Activated gamma-delta T cell treated with anti-CD3 and anti-CD28 coated beads, Interleukin-2, amount 50 U/mL, for 16 hours (primary cell): ENCODE measurements at places on chromosomes 16 and 17.

- no peak for DNase-seq
These were observed 78.1 kb upstream of the GNAO1 start for GRCh38 chr16:56113223-56113622.

- no peak for DNase-seq
These were observed 481.9 kb upstream of the ERCC4 start for GRCh38 chr16:13438064-13438463.

- no peak for DNase-seq
These were observed 83.6 kb downstream of the KSR1 start for GRCh38 chr17:27539794-27540317.

DNA sequence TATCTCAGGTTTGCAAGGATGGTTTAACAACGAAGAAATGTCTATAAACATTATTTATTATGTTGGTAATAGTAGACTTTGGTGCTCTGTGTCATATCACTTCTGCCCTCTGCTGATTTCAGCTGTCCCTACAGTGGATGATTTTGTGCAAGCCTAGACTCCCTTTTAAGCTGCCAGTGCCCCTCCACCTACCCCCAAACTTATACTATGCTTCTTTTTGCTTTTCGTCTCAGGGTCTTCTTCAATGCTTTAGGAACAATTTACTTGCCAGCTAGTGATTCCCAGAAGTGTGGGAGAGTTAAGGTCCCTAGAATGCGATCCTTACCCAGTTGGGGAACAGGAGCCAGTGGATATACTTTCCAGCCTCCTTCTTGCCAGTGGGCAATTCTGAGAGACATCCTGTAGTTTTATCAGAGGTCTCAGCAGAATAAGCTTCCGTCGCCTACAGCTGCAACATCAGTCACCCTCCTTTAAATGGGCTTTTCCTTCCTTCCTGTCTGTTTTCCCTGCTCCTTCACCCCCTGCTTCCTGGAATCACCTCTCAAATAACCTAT, 4.1 kb downstream of the ICAM2 start:
- DNase-seq = no peak

GRCh38 chr16:59759296-59759695, 1025.2 kb upstream of the GOT2 start:
- no peak for DNase-seq

DNA sequence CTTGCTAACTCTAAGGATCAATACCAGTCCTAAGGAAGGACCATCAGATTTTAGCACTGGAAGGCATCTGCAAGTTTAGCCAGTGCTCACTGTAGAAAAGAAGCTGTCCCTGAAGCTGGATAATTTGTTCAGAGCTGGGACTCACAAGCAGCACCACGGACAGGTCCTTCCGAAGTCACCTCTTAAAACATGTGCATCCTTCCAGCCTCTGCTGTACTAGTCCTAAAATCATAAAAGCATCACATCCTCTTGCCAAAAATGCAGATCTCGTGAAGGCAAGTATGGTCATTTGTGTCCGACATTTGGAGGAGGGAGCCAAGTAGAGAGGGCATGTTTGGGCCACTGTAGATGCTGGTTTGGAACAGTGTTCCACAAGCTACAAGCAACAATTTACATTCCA, 506.9 kb downstream of the RBFOX1 start:
- DNase-seq = no peak

DNA sequence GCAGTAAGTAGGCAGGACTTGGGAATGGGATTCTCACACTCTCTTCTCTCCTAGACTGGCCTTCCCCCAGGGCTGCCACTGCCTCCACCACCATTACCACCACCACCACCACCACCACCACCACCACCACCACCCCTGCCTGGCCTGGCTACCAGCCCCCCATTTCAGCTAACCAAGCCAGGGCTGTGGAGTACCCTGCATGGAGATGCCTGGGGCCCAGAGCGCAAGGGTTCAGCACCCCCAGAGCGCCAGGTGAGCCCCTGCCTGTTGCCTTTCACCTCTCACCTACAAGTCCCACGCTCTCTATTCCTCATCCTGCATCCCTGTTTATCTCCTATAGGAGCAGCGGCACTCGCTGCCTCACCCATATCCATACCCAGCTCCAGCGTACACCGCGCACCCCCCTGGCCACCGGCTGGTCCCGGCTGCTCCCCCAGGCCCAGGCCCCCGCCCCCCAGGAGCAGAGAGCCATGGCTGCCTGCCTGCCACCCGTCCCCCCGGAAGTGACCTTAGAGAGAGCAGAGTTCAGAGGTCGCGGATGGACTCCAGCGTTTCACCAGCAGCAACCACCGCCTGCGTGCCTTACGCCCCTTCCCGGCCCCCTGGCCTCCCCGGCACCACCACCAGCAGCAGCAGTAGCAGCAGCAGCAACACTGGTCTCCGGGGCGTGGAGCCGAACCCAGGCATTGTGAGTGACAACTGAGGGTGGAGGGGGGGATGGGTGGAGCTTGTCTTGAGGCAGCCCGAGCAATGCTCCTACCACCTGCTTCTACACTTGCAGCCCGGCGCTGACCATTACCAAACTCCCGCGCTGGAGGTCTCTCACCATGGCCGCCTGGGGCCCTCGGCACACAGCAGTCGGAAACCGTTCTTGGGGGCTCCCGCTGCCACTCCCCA, 7.9 kb upstream of the TMEM88 start:
- no peak for DNase-seq

GRCh38 chr17:11467639-11468038, 130.6 kb upstream of the DNAH9 start:
- DNase-seq = no peak

DNA sequence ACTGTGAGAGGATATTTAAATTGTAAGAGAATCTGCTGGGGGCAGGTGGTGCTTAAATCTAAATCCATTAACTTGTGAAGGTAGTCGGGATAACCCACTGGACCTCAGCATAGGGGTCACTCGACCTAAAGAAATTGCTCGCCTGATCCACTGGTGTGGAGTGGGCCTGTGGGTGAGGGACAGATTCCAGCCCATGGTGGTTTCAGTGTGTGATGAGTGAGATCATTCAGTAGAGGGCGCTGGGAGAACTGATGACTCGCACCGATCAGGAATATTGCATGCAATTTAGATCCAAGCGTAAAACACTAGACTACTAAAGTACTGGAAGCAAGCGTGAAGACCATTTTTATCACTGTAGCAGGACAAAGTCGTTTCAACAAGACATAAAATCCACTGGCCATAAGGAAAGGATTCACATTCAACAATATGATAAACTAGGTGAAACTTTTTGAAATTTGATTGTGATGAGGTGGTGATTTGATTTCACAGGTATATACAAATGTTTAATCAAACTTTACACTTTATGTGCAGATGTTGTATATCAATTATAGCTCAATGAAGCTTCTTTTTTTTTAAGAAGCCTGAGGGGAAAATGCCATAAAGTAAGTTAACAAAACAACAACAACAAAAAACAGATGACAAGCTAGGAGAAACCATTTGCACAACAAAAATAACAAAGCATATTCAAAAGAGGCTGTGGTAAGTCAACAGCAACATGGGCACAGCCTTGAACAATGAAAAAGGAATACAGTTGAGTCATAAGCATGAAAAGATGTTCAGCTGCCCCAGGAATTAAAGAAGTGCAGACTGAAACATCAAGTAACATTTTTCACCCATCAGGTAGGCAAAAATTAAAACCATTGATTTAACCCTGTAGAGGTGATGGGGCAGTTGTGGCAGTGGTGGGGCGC, 7.5 kb upstream of the TMEM170A start:
- no peak for DNase-seq

- DNase-seq = no peak
These were observed 2.4 kb downstream of the JPH3 start for GRCh38 chr16:87604634-87605111.

DNA sequence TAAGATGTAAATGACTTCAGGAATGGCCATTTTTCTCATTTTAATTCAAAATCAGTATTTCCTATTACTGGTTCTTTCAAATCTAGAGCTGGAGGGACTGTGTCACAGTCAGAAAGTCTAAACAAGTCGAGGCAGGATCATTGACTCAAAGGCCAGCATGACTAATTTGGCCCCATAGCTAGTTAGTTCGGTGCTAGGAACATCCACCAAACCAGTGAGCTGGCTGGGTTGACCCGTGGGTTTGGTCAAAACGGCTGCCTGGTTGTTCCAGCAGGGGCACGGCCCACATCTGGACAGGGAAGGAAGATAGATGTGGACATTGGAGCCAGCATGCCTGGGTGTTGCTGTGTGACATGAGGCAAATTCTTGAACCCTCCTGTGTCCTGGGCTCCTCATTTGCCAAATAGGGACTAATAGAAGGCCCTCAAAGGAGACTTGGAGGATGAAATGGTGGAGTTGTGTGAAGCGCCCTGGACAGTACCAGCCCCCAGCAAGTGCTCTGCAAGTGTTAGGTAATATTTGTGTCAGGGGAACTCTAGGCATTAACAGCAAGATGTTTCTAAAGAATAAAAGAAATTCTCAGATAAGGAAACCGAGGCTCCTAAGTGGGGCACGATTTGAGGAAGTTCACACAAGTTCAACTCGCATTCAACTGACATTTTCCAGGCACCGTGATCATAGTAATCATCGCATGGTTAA, 46.2 kb downstream of the MEOX1 start:
- DNase-seq = no peak

DNA sequence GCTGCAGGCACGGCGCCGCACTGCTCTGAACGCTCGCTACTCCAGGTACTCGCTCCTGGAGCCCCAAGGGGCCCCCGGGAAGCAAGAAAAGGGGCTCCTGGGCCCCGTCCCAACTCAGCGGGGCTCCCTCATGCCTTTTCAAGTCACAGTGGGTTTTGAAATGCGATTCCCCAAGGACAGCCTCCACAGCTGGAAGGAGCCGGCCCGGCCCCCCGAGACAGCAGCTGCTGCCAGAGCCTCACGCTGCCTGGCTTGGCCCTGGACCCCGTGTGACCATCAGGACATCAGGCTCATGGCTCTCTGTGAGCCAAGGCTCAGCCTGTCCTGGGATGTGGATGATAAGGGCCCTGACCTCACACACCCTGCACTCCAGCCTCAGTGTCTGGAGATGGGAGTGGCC, 80.6 kb downstream of the LMF1 start:
- DNase-seq = no peak

GRCh38 chr17:66018786-66019185, 173.1 kb downstream of the CEP112 start:
- DNase-seq = no peak

GRCh38 chr17:82023447-82024241, 539 bp downstream of the LRRC45 start:
- DNase-seq = no peak

GRCh38 chr16:2952679-2953078, 11.4 kb upstream of the KREMEN2 start:
- no peak for DNase-seq

GRCh38 chr16:27226976-27227705, 23.8 kb downstream of the KDM8 start:
- no peak for DNase-seq

DNA sequence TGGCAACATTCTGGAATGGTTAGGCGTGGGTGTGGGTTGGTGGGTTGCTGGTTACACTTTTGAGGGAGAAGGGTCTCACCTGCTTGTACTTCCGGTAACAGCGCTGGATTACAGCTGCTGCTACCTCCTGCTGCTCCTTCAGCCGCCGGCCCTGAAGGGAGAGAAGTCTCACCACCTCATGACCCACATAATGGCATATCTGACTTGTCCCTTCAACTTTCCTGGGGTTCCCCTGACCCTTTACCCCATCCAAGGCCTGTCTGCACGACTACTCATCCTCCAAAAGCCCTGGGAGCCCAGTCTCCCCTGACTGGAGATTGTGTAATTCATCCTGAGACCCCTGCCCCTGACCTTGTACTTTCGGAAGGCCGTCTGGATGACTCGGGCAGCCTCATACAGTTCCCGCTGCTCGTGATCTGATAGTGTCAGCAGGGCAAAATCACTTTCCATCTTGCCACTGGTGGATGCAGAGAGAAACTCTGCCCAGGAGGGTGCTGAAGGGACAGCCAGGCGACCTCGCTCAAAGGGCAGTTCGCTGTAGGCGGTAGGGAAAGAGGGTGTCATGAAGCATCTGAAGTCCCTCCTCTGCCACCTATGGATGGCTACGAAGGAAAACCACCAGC, 2.0 kb upstream of the SPAG7 start:
- DNase-seq = no peak

GRCh38 chr17:13393841-13394710, 207.7 kb downstream of the HS3ST3A1 start:
- DNase-seq = no peak

DNA sequence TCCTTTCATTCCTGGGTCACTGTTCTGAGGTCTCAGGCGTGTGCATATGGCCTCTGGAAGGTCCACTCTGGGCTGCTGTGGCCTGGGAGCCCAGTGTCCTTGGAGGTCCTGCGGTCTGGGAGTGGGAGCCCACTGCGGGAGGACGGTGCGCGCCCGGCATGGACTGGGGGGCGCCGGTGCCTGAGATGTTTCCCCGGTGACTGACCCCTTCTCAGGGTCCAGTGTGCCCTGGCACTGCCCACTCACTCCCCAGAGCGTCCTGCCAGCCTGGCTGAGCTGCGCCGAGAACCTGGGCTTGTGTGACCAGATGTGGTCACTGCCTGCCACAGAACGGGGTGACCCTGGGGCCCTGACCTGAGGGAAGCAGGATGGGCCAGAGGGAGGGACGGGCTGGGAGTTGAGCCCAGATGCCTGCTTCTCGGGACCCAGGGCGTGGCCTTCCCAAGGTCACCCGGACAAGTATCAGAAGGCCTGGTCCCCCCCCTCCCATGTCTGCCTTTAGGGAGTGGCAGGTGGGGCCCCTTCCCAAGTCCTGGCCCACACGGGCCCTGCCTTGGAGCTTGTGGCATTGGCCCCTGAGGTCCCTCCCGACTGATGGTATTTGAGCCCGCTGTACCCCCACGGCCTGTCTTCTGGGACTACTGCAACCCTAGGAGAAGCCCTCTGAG, 1.1 kb upstream of the RHBDL1 start:
- DNase-seq = no peak

GRCh38 chr16:53740476-53740875, 36.5 kb downstream of the FTO start:
- no peak for DNase-seq

- no peak for DNase-seq
These were observed 20.3 kb downstream of the G6PC1 start for GRCh38 chr17:42920922-42921321.

DNA sequence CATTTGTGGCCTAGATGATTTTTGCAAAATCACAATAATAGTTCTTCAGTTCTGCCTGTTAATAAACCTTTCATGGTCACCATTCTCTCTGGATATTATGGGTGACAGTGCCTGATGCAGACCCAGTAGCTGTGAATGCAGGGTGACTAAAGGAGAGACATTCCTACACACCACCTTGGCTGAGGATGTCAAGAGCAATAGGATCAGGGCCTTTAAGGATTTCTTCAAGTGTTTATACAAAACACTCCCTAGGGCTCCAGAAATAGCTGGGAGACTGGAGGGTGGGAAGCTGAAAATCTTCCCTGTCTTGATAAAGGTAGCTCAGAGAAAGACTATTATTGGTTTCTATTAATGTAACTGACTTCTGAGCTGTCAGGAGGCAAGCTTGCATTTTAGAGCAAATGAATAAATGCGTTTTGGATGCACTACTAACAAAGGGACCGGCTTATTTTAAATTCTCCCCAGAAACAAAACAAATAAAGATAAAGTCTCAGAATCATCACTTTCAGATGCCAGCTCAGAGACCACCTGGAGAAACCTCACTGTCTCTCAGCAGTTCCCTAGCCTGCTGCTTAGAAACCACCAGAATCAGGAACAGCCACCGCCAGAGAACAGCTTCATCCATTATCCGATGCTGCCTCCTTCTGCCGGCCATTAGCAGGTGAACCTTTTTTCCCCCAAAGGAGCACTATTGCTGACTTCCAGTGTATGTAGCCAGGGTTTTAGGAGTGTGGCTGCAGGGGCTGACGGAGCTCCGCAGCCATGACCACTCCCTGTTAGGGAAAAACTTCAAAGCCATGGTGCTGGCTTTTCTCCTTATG, 171.4 kb upstream of the DYNLRB2 start:
- no peak for DNase-seq

GRCh38 chr16:50273888-50274325, 7.6 kb downstream of the ADCY7 start:
- DNase-seq = no peak
